ENCODE measurements at places on chromosomes 12 and 14. TPM values are rescaled to one million over a fixed set of nuclear protein-coding genes. Genes with fewer than 3 reads are reported as not detected.

SCN8A gene
- 14.2 TPM for polyA plus RNA-seq

FSCB gene
- polyA plus RNA-seq = not detected

ALKBH2 gene
- 44.0 TPM for polyA plus RNA-seq

CRIP2 gene
- polyA plus RNA-seq = 214 TPM

RPGRIP1 gene
- not detected for polyA plus RNA-seq

All from neural cell (in vitro differentiated cells).